Mesangial cell (primary cell): ENCODE measurements at places on chromosomes 2 and 18. TPM values are rescaled to one million over a fixed set of nuclear protein-coding genes. Genes with fewer than 3 reads are reported as not detected.

Gene PDE6D
- 23.2 and 31.0 TPM in 2 replicates for total RNA-seq

Gene SULT1C4
- 24.3 and 90.4 TPM in 2 replicates for total RNA-seq

Gene DYSF
- 18.1 and 37.0 TPM in 2 replicates for total RNA-seq

Gene PFN4
- total RNA-seq, result 0.49 and 1.1 TPM in 2 replicates

Gene UGT1A9
- total RNA-seq, result 0.13 and 0.16 TPM in 2 replicates

Gene AOX1
- 1.5 and 9.3 TPM in 2 replicates for total RNA-seq

Gene WNT10A
- total RNA-seq, result 1.1 and 10.5 TPM in 2 replicates

Gene ERICH2
- not detected in 2 replicates for total RNA-seq

Gene IGFBP2
- total RNA-seq, result 541 and 588 TPM in 2 replicates

Gene ACAA2
- total RNA-seq, result 53.4 and 68.6 TPM in 2 replicates

Gene BOLL
- not detected in 2 replicates for total RNA-seq

Gene NEB
- under 0.01 and 0.13 TPM in 2 replicates for total RNA-seq

Gene KCNS3
- total RNA-seq, result 18.9 and 21.0 TPM in 2 replicates

Gene ABCG5
- total RNA-seq, result not detected in 2 replicates

Gene CDH2
- 125 and 220 TPM in 2 replicates for total RNA-seq

Gene STARD6
- total RNA-seq, result 0.38 TPM in 1 of 2 replicates, not detected in the other

Gene PLEKHB2
- 69.2 and 75.6 TPM in 2 replicates for total RNA-seq

Gene TUBB8B
- total RNA-seq, result 0.63 TPM in 1 of 2 replicates, not detected in the other
